GM04504 (cell line): ENCODE measurements at places on chromosomes 1 and 21.

GRCh38 chr1:3918966-3919611, 19.0 kb upstream of the C1orf174 start:
- DNase-seq: no peak

DNA sequence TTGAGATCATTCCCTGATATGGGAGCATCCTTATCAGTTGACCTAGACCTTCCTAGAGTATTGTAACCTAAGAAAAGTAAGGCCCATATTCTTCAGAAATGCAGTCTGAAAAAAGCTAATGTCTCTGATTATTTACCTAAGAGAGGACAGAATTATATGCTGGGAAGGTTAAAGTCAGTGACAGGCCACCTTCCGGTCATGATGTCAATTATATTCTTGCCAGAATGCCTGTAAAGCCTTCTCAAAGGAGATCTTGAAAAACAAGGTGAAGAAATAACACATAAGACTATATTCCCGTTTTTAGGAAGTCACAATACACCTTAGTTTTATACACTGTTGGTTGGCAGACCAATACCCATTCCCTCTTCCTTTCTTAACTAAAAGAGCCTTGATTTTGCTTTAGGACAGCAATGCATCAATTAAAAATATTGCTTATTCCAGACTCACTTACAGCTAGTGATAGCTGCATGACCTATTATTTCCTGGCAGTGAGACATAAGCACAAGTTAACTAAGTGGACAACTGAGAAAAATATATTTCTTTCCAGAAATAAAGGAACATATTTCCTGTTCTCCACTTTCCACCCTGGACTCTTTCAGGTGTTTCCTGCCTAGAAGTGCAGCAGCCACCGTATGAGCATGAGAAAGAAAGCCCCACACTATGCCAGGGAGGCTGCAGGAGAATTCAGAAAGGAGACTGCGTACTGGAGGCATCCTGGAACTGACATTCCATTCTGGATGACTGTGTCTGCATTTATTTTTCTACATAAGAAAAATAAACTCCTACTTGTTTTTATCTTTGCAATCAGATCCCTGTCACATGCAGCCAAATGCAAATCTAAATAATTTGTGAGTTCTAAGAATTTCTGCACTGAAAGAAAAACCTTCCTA, 332.9 kb upstream of the PTBP2 start:
- DNase-seq: no peak

GRCh38 chr1:6497215-6497866, 5.9 kb upstream of the PLEKHG5 start:
- DNase-seq: no peak

DNA sequence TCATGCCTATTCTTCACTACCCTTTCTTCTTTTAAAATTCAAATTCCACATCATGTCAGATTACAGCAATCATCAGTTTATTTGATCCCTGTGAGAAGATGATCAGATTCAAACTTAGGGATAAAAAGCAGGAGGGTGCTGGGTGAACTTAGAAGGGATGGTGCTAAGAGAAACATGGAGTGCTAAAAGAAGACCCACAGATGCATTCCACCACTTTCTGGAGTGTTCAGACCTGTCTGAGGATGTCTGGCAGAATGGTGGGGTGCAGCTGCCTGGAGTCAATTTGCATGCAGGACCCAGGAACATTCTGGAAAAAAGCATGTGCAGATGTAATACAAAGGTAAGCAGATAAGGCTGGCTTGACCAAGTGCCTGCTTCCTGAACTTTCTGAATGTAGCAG, 372.9 kb upstream of the RUNX1 start:
- no peak for DNase-seq

DNA sequence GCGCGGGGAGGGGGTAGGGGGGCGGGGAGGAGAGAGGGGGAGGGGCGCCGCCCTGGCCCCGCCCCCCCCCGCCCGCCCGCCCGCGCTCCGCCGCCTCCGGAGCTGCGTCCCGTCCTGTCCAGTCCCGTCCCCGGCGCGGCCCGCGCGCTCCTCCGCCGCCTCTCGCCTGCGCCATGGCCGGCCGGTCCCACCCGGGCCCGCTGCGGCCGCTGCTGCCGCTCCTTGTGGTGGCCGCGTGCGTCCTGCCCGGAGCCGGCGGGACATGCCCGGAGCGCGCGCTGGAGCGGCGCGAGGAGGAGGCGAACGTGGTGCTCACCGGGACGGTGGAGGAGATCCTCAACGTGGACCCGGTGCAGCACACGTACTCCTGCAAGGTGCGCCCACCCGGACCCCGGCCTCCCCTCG, at the start of gene AGRN:
Gene AGRN, plus strand, starts transcription at position 121 of the 405 bp plus-strand sequence. Its CDS starts 53 bp downstream, at position 174.
- no peak for DNase-seq

DNA sequence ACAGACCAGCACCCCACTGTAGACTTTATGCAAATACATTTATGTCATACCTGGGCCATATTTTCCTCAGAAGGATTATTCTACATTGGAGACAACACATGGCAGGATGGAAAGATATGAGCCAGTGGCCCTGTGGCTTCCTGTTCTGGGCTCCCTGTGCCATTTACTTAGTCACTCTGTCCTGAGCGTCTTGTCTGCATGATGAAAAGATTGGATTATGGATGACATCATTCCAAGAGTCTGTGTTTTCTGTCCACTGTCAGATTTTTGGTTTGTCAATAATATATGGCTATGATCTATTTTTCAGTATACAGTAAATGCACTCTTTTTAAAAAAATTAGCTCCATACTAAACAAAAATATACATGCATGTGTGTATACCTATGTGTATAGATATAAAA, 30.8 kb downstream of the IGSF5 start:
- no peak for DNase-seq

GRCh38 chr1:150282558-150282958, 204 bp downstream of the CIART start:
- no peak for DNase-seq

DNA sequence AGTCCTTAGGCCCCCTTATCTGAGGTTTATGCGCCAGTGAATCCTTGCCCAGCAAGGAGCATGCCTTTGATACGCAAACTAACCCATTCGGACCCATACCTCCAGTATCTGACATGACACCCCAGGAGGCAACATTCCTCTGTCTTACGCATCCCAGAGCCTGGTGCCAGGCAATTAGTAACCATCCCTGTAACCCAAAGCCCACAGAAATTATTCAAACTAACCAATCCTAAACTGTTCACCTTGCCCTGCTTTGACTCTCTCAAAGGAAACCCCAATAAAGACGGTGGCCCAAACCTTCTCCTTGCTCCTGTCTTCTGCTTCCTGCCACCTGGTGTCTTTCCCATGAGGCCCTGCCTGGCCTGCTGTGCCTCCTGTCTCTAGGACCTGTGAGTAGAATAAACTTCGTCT, 36.4 kb downstream of the ZNF496 start:
- DNase-seq: no peak

DNA sequence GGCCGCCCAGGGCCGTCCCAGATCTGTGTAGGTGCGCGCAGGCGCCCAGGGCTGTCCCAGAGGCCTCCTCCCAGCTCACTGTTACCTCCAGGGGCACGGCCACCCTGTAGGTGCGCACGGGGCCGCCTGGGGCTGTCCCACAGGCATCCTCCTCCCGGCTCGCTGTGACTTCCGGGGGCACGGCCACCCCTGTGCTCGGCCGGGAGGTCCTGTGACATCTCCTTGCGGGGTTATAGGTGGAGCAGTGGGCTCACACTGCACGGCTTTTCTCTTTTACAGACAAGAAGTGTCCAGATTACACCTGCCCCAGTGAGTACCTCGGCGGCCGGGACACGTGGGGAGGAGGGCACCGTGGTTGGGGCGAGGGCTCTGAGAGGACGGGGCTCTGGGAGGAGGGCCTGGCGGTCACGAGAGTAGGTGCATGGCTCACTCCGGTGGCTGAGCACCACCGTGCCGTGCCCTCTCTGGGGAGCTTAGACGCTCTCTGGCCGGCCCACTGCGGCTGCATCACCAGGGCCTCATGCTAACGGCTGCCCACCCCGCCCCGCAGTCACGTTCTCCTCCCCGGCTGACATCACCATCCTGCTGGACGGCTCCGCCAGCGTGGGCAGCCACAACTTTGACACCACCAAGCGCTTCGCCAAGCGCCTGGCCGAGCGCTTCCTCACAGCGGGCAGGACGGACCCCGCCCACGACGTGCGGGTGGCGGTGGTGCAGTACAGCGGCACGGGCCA, 21.4 kb downstream of the COL6A1 start:
- DNase-seq: no peak

- DNase-seq: no peak
These were observed 54.4 kb downstream of the MPZL1 start for GRCh38 chr1:167776151-167776550.

DNA sequence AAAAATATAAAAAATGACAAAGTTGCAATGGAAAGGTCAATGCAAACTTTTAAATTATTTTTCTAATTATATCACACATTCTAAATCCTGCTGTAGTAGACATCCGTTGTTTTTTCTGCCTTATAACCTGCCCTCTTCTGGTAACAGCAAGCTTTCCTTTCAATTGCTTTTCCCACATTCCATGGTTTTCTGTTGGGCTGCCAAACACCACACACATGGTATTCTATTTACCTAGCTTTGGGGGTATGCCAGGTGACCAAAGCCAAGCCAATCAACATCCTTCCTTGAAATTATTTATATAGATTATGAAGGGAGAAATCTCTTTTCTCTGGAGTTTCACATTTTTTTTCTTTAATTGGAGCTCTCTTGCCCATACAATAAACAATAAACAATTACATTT, 3.4 kb upstream of the LAMC1 start:
- DNase-seq: no peak

GRCh38 chr1:160641323-160642280, 5.2 kb downstream of the SLAMF1 start:
- no peak for DNase-seq

DNA sequence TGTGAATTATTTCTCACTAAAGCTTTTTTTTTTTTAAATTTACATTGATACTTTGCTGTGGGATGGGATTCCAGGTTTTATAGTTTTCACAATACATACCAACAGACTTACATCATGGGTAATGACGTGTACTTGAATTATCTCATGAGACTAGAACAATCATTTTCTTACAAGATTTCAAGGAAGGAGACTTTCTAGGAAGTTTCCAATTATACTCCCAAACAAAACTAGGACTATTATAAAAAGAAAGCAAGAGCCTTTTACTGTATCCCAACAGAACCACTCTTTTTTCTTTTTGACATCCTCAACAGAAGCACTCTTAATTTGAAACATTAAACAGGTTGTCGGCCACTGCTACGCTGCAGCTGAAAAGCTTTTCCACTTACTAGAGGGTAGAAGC, 48.7 kb downstream of the TESK2 start:
- peak; percentile 27 for DNase-seq

DNA sequence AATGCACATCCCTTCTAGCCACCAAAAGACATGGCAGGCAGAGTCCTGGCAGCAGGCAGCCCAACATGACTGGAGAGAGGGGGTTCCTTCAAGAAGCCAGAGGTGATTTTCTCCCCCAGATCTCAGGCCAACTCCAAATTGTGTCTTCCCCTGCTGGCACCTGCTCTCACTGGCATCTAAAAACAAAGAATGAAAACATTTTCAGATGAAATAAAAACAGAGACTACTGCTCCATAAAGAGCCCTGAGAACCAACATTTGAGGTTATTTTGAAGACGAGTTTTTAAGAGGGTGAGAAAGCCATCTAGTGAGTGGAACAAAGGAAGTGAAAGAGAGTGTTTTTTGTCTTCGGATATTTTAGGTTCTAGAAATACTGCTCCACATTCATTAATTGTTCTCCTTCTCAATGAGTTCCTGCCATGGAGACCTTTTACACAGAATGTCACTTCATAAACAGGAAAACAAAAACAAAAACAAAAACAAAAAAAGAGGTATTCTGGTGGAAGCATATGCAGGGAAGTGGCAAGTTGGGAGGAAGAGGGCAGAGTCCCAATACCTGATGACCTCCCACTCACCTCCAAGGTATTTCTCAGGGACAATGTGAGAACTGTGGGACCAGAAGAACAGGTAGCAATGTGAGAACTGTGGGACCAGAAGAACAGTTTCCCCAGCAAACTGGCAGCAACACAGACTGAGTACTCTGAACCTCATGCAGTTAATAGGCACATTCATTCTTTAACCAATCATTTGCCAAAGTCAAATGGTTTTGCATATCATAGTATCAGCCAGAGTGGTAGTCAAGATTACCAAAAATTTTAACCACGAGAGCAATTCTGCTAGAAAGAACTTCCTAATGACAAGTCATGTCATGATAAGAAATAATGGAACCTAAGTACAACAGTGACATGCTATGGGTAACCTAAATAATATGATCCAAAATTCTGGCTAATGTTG, 50.0 kb downstream of the KIAA0319L start:
- no peak for DNase-seq

- DNase-seq: no peak
These were observed 249.6 kb downstream of the PTPRC start for GRCh38 chr1:198888379-198888943.

- no peak for DNase-seq
These were observed 149.1 kb downstream of the LYPLAL1 start for GRCh38 chr1:219322766-219323165.

DNA sequence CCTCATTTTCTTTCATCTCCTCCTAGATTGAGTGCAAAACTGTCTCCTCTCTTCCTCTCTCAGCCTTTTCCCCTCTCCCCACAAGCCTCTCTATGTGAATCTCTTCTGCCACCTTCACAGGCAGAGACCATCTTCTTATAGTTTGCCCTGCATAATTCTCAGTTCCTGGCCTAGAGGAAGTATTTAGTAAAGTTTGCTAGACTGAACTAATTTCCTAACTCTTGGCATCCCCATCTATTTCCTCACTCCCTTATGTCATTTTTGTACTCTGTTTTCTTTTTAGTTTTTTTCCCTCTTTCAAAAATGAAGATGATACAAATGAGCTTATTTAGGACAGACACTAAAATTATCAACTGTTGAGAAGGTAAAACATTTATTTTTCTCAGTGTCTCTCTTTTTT, 66.0 kb downstream of the XCL2 start:
- DNase-seq: no peak

GRCh38 chr1:235317168-235317567, 10.8 kb downstream of the ARID4B start:
- no peak for DNase-seq

DNA sequence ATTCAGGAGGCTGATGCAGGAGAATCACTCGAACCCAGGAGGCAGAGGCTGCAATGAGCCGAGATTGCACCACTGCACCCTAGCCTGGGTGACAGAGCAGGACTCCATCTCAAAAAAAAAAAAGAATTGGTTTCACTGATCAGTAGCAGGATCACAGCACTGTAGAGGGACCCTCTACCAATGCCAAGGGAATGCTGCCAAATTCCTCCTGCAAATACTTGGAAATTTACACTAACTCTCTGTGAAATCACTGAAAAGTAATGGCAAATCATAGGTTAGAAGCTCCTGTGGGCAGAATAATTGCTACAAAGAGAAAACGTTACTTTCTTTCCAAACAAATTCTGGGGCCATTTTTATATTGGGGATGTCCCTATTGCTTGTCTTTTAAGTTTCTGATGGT, 6.7 kb upstream of the GPR25 start:
- DNase-seq: no peak
